ENCODE measurements at places on chromosomes 12 and 14.

- DNase-seq: no peak
Observed at GRCh38 chr12:66598079-66598478, 80.8 kb downstream of the GRIP1 start.

GRCh38 chr12:62933602-62934238 is 1.2 kb downstream of the PPM1H start:
- no peak for DNase-seq

DNA sequence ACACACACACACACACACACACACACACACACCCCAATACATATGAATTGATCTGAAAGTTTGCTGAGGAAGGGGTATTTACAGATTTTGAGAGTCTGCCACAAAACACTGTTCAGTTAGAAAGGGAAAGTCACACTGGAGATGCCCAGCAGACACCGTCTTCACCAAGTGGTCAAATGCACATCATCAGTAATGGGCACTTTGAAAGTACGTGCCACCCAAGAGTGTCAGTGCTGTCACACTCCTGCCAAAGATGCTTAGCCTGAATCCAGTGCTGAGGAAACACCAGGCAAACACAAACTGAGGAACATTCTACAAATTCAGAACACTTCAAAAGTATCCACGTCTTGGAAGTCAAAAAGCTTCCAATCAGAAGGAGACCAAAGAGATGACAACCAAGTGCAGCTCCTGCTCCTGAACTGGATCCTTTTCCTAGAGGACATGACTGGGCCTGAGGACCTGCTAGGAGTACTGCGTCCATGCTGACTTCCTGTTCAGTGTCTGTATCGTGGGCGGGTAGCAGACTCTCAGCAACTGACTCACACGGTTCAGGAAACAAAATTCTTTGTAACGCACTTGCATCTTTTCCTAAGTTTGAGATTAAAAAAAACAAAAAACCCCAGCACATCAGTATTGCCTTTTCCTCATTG is 18.6 kb downstream of the PSMC1 start:
- no peak for DNase-seq

DNA sequence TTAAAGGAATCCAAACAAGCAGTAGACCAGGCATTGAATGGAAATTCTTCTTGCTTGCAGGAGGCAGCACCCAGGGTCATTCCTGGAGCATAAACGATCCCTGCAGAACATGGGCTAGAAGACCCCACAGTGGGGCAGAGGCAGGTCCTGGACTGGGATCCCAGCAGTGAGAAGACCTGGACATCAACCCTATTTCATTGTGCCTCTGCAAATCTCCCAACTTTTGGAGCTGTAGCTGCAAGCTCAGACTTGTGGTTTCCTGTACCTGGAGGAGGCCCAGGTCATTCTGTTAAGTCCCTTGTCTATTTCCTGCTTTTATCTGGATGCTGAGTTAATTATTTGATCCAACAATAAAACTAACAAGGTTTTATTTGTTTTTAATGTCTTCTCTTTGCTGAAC is 61.7 kb downstream of the CALM1 start:
- no peak for DNase-seq

- no peak for DNase-seq
Observed at GRCh38 chr14:88424573-88424972, 39.1 kb downstream of the SPATA7 start.

DNA sequence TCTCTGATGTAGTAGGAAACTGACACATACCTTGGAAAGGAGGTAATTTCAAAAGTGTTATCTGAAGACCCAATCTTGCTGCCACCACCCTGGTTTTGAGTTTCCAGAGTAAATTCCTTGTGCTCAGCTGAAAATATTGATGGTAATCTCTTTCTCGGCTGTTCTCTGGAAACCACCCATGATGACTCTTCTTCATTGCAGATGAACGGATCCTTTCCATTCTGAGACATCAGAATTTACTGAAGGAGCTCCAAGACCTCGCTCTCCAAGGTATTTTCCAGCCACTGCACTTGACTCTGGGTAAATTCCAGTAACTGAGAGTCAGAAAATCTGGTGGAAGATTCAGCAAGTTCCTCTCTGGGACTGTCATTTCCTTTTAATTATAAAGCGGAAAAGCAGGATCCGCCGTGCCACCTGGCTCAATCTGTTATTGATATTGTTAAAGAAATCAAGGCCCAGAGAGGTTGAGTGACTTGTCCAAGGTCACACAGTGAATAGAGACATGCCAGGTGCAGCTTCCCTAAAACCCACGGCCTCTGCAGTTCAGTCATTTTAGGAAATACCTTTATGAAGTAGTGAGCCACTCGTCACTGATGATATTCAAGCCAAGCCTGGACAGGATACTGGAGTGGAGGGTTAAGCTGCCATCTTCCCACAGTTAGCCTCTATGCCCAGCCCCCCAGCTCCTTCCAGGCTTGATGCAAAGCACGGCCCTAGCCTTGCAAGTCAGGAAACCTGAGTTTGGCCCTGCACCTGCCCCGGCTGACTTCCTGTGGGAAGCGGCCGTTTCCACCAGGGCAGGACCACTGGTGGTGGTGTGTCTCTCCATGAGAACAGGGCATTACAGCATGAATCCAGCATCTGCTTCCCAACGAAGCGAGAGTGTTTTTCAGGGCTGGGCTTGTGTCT is 4.7 kb downstream of the CHGA start:
- no peak for DNase-seq

- DNase-seq: no peak
Observed at GRCh38 chr14:47715330-47715729, 39.9 kb upstream of the MDGA2 start.

DNA sequence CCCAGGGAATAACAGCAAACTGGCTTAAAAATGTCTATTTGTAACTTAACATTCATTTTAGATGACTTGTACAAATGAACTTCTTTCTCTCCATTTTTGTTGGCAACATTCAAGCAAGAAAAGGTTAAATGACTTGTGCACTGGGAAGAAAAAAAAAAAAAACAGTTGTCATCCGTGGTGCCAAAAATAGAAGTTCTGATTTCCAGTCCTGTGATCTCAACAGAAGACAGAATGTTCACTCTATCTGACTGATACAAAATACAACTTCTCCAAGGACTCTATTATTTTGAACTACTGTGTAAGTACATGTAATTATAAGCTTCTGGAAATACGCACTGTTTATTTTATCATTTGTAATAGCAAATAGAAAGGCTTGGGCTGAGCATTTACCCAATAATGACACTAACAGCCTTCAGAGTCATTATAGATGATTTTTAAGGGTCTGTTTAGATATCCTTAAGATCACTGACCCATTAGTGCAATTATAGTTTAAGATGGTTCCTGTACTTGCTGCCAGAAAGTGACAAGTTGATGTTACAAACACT is 59.9 kb downstream of the LIN7A start:
- DNase-seq: no peak

- no peak for DNase-seq
Observed at GRCh38 chr12:110354172-110354780, 49.2 kb downstream of the ANAPC7 start.

DNA sequence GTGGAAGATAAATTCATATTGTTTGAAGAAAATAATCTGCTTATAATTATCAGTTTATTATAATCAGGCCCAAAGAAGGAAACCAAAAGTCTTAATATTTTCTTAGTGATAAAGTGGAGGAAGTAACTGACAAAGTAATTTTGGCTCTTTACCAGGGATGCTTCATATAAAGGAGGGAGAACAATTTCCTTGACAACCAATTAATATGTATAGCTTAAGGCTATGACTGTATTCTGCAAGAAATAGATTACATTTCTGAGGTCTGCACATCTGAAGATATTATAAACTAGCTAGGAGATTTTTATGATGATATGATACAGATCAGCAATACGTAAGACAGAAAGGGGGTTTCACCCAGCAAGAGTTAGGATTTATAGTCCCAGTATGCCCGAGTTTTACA is 90.8 kb downstream of the BICD1 start:
- no peak for DNase-seq

GRCh38 chr14:38743966-38744584 is 359.0 kb downstream of the SEC23A start:
- DNase-seq: no peak

DNA sequence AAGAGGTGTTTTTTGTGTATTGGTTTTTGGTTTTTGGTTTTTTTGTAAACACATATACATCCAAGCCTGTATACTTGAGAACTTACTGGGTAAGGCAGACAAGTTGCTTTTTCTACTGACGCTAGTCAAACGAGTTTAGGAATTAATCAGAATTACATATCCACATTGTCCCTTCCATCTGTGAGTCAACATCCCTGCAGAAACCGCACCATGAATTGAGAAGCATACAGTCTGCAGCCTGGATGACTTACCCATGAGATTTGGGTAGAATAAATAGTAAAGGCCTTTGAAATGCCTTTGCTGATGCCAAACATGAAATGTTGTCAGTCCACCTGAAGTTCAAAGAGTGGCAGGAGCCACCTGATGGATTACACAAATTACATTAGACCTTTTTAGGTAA is 21.4 kb upstream of the C12orf42 start:
- no peak for DNase-seq

GRCh38 chr12:119802472-119802871 is 74.6 kb downstream of the CIT start:
- no peak for DNase-seq

GRCh38 chr14:96136371-96137005 is 68.2 kb upstream of the BDKRB2 start:
- no peak for DNase-seq

DNA sequence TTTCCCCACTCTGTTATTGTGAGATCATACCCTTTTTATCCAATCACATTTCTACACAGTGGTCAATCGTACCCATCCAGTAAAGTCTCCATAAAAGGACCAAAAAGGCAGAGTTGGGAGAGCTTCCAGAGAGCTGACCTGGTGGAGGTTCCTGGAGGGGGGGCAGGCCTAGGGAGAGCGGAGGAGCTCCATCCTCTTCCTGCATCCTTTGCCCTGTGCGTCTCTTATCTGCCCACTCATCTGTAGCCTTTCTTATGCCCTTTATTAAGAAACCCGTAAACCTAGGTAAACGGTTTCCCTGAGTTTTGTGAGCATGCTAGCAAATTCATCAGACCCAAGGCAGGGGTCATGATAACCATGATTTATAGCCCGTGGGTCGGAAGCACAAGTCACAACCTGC is 26.2 kb downstream of the EVL start:
- DNase-seq: no peak

GRCh38 chr14:20195911-20196310 is 5.2 kb downstream of the OR11G2 start:
- no peak for DNase-seq

DNA sequence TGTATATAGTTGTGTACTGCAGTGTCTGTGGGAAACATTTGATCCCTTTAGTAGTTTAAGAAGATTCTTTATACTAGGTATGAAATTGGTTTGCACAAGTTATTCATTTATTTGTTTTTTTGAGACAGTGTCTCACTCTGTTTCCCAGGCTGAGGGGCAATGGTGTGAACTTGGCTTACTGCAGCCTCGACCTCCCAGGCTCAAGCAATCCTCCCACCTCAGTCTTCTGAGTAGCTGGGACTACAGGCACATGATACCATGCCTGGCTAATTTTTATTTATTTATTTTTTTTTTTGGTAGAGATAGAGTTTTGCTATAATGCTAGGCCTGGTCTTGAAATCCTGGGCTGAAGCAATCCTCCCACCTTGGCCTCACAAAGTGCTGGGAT is 209.4 kb downstream of the RASSF9 start:
- DNase-seq: no peak

GRCh38 chr12:121861636-121862254 is 3.1 kb upstream of the HPD start:
- DNase-seq: no peak

- no peak for DNase-seq
Observed at GRCh38 chr12:132618683-132619043, at the start of gene P2RX2. Gene P2RX2 (plus strand): TSS chr12:132618776. CDS start chr12:132618817, 41 bp downstream.

DNA sequence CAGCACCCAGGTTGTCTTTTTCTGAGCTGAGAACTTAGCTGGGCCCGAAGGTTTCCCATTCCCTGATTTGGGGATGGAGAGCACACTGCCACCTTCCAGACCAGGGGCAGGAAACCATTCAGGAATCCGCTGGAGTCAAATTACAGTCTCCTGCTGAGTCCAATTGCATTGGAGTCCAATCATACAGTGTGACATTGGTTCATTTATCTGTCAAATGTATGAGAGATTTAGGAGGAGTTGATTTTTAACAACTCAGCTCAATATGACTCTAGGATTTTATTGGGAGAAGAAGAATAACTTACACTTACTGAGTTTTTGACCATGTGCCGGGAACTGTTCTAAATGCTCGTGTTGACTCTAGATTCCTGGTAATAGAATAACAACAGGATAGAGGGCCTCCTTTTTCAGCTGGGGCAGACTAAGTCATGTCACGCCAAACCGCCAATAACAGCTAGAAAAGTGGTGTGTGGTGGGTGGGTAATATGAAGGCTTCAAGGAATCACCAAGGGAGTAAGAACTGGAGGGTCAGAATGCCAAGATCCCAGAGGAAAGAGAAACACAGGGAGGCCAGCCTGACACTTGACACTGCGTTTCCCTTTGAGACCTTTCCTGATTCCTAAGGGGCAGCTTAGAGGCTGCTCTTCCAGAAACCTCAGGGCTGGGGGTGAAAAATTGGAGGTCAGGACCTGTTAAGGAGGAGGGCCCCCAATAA is 11.5 kb downstream of the SYNDIG1L start:
- no peak for DNase-seq

GRCh38 chr14:93064411-93065271 is 51.1 kb downstream of the ITPK1 start:
- no peak for DNase-seq

DNA sequence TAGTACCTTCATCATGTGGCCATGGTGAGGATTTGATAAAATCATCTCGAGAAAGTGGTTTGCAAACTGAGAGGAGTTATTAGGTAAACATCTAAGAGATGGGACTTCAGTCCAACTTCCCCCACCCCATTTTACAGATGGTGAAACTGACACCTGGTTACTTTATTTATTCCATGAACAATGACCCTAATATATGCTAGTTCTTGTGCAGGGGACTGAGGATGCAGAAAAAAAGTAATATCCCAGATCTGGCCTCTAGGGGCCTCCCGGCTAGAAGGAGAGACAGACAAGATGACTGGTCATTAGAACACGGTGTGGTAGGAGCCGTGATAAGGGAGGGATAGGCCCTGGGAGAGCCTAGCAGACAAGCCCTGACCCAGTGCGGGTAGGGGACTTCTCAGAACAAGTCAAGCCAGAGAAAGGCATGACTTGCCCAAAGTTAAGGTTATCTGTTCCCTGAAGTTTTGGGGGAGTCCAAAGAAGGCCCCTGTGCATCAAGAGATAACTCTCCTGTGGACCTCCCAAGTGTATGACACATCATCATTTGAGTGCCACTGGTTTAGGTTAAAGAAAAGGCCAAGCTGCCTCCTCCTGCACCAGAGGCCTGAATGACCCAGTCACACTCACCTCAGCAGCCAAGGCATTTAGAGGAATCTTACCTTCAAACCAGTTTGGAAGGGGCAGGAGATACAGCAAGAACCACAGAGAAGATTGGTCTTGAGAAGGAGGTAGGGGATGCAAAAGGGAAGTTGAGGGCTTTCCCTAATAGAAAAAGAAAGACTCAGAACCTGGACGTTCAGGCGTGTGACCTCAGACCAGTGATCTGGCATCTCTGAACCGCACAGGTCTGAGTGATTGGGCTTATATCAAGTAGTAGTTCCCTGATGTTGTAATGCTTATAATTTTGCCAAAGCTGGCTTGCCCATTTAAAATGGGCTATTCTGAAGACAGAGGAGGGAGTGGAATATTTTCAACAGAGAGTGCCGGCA is 1.6 kb downstream of the CMKLR1 start:
- no peak for DNase-seq

Measured in T-helper 22 cell (primary cell).